Left renal cortex interstitium (tissue), 4 donors: ENCODE measurements at places on chromosomes 6 and 20.

DNA sequence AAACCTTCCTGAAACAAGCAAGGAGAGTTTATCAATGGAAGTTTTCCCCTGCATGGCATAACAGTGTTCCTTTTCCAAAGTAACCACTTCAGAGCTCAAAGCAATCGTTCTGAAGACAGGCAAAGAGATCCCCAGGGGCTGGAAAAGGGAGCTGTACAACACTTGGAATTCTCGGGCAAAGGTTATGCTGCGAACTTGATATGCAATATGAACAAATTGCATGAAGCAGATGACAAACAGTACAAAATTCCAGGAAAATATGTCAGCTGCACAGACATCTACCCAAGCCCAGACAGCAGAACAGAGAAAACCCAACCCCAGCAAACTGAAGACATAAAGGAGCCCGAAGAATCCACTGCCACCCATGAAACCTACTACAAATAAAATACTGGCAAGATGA, 18.4 kb downstream of the POPDC3 start:
- no peak for DNase-seq

- no peak for DNase-seq
Observed at GRCh38 chr6:42978487-42978838, 518 bp downstream of the PEX6 start.

DNA sequence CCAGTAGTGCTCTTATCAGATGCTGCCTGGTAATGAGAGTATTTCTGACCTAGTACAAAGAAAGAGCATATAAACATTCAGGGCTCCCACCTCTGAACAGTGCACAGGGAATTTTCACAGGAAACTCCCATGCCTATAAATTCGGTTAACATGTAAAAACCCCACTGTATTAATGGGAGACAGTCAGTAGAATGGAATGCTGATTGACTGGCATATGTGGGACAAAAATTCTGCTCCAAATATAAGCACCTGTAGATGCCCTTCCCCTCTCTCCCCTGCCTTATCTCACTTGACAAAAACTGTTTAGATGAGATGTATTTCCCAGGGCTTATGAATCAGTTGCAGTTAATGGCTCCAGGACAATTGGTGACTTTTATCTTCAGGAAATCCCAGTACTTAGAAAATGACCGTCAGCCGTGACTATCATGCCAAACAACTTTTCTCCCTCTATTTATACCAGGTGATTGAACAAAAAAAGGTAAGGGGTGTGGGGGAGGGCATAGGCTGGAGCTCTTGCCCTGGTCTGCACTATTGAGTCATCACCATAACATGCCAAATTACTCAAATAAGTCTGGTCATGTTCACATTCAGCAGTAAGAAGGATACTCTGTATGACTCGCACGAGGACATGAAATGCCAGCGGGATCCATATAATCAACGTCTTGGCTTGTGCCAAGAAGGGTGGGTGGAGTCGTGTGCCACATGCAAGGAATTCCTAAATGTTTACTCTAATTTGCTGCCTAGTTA, 176.4 kb upstream of the BMP2 start:
- DNase-seq: no peak

GRCh38 chr6:149905371-149905910, 7.5 kb upstream of the RAET1E start:
- no peak for DNase-seq

DNA sequence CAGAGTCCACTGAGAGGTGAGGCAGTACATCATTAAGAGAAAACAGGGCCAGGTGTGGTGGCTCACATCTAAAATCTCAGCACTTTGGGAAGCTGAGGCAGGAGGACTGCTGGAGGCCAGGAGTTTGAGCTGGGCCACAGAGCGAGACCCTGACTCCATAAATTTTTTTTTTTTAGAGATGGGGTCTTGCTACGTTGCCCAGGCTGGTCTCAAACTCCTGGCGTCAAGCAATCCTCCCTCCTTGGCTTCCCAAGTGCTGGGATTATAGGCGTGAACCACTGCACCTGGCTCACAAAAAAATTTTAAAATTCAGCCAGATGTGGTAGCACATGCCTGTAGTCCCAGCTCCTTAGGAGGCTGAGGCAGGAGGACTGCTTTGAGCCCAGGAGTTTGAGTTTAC, 17.3 kb downstream of the PPIL1 start:
- DNase-seq: no peak

- peak; percentile 26 for DNase-seq
Observed at GRCh38 chr6:9540534-9541126, 874.2 kb downstream of the TFAP2A start.

DNA sequence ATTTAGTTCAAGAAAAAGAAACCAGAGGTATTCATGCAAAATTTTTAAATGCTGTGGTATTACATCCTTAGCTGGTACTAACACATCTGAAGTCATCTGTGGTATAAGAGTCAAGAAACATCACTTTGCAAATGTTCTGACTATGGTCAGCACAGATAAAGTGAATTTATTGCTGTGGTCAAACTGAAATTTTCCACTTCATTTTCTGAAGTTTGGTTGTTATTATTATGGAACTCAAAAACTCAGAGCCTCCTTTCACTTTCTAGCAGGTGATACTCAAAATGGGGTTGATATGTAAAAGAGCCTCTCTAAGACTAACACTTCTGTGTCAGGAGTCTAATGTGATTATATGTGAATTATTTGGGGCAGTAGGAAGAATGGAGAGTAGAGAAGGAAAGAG, 257.8 kb downstream of the RNGTT start:
- DNase-seq: no peak

- no peak for DNase-seq
Observed at GRCh38 chr6:8930009-8930408, 494.7 kb upstream of the SLC35B3 start.

DNA sequence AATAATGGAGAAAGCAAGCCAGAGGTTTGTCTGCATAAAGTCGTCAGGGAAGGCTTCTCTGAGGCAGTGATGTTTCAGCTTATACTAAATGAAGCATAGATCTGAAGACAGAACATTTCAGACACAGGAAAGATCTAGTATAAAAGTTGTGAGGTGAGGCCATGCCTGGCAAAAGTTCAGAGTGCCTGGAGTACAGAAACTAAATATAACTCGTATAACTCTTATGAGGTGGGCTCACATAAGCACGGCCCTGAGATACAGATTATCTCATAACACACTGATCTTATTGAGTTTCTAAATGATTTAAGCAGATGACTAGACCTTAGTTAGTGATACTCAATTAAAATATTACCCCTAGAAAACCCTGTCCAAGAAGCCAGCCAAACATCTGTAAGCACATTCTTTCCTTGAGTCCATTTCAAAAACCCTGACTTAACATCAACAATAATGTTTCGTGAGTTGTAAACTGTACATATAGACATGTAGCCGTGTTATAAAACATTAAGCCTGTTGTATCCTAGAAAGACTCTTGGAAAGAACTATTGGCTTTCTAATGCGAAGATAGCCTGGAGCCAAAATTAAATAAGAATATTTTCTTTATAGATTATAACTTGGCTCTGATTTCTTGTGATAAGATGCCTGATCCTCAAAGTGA, 667.6 kb downstream of the TENT5A start:
- DNase-seq: no peak

GRCh38 chr6:2853769-2854395, 12.2 kb upstream of the SERPINB1 start:
- no peak for DNase-seq

DNA sequence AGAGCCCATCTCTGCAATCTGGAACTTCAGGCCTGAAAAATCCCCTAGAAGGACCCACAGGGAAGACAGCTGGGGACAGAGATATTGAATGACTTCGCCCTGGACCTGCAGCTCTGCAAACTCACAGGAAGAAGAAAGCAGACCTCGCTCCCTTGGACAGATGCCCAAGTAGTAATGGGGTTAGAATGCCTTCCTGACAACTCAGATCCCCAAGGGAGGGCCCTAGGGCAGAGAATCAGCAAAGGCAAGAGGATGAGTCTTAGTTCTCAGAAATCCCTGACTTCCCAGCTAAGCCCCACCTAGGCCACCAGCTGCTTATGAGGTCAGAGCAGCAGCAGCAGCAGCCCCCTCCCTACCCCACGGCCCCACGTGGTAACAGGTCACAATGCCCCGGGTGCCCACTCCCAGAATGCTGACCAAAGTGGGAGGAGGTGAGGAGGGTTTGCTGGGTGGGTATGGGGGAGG, at the start of gene C20orf141:
TSS of gene C20orf141 (plus strand) at position 401 of the 465 bp plus-strand sequence. CDS start 198 bp downstream, outside the sequence.
- no peak for DNase-seq

DNA sequence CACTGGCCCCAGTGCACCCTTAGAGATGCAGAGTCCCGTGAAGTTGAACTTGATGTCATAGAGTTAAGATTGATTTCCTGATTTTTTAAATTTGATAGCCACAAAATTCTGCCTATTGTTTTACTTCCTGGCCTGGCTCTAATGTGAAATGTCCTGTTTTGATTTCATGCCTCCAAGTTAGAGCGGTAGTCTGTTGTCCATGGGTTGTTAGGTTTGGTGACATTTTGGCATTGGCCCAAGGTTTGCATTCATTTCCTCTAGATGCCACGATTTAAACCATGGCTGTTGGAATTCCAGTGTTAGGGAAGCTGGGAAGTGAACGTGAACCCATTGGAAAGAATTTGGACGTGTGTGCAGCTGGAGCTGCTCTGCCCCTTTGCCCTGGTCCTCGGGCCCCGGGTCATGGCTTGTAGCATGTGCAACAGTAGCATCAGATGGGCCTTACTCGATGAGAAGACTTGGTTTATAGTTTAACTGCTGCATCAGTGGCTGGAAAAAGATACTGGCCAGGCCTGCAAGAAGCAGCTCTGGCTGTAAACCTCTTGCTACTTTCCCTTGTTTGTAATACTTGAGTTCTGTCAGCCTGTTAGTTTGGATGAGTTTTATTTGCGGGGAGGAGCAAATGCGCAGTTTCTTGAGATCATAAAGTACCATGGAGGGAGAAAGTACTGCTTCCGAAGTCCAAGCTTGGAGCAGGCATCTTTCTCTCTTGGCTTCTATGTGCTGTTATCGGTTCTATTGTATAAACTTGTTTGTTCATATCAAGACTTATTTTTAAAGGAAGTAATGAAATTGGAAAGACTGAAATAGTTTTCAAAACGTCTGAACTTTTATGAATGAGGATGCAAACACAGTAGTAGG, 121.4 kb upstream of the CLDN20 start:
- DNase-seq: no peak

DNA sequence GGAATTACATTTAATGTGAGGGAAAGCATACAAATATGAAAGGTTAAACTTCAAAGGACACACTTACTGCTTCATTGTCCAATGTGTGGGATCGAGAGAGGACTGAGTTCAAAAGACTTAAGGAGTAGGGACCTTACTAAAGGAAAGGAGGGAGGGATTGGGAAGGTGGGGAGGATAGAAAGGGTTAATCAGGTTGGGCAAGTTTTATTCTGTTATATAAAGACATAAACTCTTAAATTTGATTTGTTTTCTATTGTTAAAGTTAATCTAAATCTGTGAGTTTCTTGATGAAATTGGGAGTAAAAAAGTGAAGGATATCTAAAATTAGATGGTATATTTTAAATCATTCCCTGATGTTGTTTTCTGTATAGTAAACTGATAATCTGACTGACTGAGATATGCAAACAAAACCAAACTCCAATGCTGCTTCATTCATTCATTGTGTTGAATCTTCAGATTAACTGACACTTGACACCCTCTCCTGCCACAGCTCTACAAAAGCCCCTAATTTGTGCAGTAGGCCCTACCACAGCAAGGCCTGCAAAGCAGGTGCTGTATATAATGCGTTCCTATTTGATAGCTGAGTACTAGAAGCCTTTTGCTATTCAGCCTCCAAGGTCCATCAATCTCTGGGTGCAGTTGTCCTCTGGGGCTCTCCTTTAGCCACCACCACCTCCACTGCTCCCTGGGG, 1.3 kb upstream of the UBE2J1 start:
- DNase-seq: no peak

GRCh38 chr6:165729307-165729936, 66.4 kb upstream of the PDE10A start:
- no peak for DNase-seq

DNA sequence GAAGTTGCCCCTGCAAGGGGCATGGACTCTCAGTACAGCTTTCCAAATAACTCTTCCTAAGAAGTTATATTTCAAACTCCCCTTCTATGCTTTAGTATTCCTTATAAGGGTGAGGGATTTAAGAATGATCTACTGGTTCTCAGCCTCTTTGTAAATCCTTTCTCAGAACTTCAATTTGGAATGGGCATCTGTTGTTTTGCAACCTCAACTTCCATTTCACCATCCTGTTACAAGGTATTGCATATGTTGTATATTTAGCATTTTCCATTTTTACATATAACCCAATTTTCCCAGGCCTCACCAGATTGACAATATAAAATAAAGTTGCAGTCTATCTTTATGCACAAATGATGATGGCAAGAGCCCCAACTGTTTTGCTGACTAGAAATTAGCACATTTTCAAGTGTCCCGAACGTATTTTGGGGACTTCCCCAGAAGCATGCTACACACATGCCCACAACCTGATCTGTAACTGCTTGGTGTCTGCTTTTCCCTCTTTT, 154.9 kb upstream of the CARMIL1 start:
- no peak for DNase-seq

- no peak for DNase-seq
Observed at GRCh38 chr6:147973806-147974205, 368.8 kb upstream of the SASH1 start.

DNA sequence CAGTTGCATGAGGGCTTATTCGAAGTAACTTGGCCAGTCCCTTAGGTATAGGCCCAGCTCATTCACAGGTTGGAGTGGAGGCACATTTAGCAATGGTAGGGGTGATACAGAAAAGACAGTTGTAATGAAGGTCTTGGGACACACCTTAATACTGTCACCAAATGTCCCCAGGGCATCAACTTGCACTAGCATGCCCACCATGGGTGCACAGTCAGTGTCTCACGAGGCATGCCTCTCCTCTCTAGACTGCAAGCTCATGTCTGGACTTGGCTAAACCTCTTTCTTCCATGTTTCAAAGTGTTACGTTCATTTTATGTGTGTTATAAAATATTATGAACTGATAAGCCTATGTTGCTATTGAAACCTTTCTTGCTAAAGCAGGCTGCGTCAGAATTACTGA, 124.0 kb upstream of the ECI2 start:
- DNase-seq: no peak

DNA sequence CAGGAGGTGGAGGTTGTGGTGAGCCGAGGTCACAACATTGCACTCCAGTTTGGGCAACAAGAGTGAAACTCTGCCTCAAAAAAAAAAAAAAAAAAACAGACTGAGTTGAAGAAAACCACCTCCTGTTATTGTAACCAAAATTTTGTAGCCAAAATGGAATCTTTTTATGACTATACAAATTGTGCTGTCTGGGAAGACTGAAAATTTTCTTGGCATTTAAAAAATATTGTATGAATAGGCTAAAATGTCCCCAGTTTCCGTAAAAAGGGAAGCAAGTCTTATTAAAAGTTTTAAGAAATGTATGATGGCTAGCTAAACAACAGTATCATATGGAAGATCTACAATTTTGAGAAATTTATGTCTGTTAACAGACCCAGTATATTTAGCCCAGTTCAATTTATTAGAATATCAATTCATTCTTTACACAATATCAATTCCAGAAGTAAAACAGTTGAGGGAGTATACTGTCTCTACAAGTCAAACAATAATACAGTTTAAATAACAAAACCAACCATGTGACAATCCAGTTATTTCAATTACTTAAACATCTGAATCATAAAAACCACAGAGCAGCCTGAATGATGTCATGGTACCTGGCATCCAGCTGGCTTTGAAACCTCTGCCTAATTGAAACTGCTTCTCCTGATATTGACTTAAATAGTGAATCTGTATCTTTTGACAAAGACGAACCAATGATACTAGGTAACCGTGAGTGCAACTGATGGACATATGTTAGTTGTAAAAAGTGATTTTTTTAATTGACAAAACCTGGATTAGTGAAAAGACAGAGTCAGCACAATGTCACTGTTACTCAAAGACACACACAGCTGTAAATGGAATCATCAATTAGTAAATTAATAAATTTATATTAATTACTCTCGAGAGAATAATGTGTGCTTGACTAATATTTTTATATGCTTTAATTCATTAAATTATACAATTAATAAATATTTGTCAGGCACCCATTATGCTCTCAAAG, 166.6 kb upstream of the MARCKS start:
- no peak for DNase-seq
